OCI-LY7 (cell line): ENCODE measurements at places on chromosomes 1 and 21. TPM values are rescaled to one million over a fixed set of nuclear protein-coding genes. Genes with fewer than 3 reads are reported as not detected.

The AJAP1 gene
- not detected in 2 replicates for total RNA-seq

The TMEM269 gene
- total RNA-seq: 0.46 and 0.81 TPM in 2 replicates

The GJB4 gene
- not detected in 2 replicates for total RNA-seq

The OR2T11 gene
- 0.13 TPM in 1 of 2 replicates, not detected in the other for total RNA-seq

The WDR64 gene
- not detected in 2 replicates for total RNA-seq

The GBP2 gene
- not detected in 2 replicates for total RNA-seq

The ACTL8 gene
- total RNA-seq: not detected in 2 replicates

The RGS13 gene
- total RNA-seq: 214 and 245 TPM in 2 replicates

The NGF gene
- not detected in 2 replicates for total RNA-seq

The LIPI gene
- total RNA-seq: not detected in 2 replicates

The LCE1E gene
- not detected in 2 replicates for total RNA-seq

The GNG12 gene
- total RNA-seq: 0.10 TPM in 1 of 2 replicates, not detected in the other

The ANKRD65 gene
- not detected in 2 replicates for total RNA-seq

The ADARB1 gene
- total RNA-seq: 20.5 and 20.8 TPM in 2 replicates

The CFHR4 gene
- total RNA-seq: not detected in 2 replicates

The SLAMF9 gene
- not detected in 2 replicates for total RNA-seq

The DYNLT5 gene
- total RNA-seq: 0.30 TPM in 1 of 2 replicates, not detected in the other

The IQCC gene
- 8.0 and 8.4 TPM in 2 replicates for total RNA-seq

The FCGR1A gene
- total RNA-seq: not detected in 2 replicates

The RAB25 gene
- 0.48 TPM in 1 of 2 replicates, not detected in the other for total RNA-seq
